A549 treated with ZK216348 at 1 μM for 4 hours (cell line): ENCODE measurements at places on chromosomes 7 and 10. TPM values are rescaled to one million over a fixed set of nuclear protein-coding genes. Genes with fewer than 3 reads are reported as not detected.

Gene LAMB4
- total RNA-seq, result 0.14 to 0.26 TPM (median 0.22 TPM) in 4 of 5 replicates, not detected in the other

Gene HK1
- 37.5 to 44.1 TPM (median 40.7 TPM) in 5 replicates for total RNA-seq

Gene OTUD1
- total RNA-seq, result 2.6 to 5.1 TPM (median 3.6 TPM) in 5 replicates

Gene KIAA1217
- 1.4 to 2.1 TPM (median 1.9 TPM) in 5 replicates for total RNA-seq

Gene SLC13A4
- total RNA-seq, result not detected in 5 replicates

Gene KLF14
- not detected in 5 replicates for total RNA-seq

Gene AGR3
- total RNA-seq, result not detected in 5 replicates

Gene VWA2
- not detected in 5 replicates for total RNA-seq

Gene WIPF3
- 0.49 to 0.77 TPM (median 0.62 TPM) in 5 replicates for total RNA-seq

Gene TACR2
- 0.07 to 0.15 TPM (median 0.13 TPM) in 3 of 5 replicates, not detected in the others for total RNA-seq

Gene PLEKHS1
- 0.04 to 0.12 TPM (median 0.09 TPM) in 3 of 5 replicates, not detected in the others for total RNA-seq

Gene BEND7
- total RNA-seq, result 9.5 to 14.3 TPM (median 10.6 TPM) in 5 replicates

Gene COL13A1
- total RNA-seq, result 0.29 to 0.60 TPM (median 0.40 TPM) in 5 replicates

Gene ZNF503
- 6.1 to 11.9 TPM (median 11.2 TPM) in 5 replicates for total RNA-seq

Gene POU6F2
- total RNA-seq, result not detected in 5 replicates

Gene GNGT1
- total RNA-seq, result not detected in 5 replicates
